ENCODE measurements at places on chromosomes 7 and 10.

DNA sequence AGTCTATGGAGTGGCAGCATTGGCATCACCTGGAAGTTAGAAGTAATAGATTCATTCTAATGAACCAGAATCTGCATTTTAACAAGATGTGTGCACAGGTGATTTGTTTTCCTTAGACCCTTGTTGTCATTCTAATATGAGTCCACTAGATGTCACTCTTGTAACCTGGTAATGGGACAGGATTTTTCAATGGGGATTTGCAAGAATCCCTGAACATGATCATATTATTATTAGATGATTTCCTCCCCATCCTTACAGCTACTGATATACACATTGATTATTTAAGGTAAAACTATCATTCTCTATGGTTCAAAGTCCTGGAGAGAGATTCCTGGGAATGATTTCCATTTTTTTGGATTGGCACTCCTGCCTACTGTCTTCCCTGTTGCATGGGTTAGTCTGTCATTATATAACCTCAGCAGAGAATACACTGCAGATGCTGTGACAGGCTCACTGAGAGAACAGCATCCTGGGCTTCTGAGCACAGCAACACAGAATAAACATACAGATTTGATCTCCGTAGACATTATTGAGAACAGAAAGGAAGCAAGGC, 194.9 kb downstream of the SUGCT start:
- no peak for DNase-seq

DNA sequence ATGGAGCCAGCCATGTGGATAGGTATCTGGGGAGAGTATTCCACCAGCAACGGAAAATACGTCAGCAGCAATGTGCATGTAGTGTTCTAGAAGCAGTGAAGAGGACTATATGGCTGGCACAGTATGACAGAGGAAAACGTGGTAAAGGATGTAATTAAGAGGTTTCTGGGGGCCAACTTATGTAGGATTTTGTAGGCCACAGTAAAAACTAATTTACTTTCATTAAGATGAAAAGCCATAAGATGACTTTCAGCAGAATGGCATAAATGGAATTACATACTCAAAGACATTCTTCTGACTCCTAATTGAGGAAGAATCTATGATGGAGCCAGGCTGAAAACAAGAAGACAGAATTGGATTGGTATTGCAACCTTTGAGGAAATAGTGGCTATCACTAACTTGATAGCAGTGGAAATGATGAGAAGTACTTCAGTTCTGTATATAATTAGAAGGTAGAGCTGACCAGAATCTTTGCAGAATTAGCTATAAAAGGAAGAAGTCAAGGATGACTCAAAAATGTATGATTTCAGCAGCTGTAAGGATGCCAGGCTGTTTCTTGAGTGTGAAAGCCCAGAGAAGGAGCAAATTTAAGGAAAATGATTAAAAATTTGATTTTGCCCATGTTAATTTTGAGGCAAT, 156.7 kb downstream of the MBL2 start:
- DNase-seq: no peak

DNA sequence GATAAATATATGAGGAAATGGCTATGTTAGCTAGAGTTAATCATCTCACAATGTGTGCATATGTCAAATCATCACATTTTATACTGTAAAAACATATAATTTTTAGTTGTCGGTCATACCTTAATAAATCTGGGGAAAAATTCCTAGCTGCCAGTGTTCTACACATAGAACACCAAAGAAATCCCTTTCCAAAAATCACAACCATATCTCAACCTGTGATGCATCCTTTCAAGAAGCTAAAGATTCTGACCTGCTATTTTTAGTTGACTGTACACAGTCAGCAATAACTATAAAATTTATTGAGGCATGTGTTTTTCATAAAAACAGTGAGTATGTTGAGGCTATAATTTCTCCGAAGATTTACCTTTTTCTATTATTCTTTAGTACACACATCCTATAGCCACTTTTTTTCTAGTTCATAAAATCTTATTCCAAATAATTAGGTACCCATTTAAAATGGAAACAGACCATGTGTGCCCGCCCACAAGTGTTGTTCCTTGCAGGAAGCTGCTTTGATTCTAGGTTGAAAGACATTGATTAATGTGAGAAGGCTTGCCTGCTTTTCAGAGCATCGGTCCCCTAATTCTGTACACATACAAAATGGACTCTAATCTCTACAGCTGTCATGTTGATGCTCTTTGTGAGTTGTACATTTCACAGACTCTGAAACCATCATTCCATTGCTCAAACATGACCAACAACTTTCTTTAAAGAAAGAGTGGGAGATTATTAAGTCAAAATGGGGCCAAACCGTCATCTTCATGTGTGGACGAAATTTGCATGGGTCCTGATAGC, 117.5 kb upstream of the LRRN3 start:
- DNase-seq: no peak

- no peak for DNase-seq
Measured at GRCh38 chr10:84538036-84538435, 209.6 kb downstream of the CCSER2 start.

DNA sequence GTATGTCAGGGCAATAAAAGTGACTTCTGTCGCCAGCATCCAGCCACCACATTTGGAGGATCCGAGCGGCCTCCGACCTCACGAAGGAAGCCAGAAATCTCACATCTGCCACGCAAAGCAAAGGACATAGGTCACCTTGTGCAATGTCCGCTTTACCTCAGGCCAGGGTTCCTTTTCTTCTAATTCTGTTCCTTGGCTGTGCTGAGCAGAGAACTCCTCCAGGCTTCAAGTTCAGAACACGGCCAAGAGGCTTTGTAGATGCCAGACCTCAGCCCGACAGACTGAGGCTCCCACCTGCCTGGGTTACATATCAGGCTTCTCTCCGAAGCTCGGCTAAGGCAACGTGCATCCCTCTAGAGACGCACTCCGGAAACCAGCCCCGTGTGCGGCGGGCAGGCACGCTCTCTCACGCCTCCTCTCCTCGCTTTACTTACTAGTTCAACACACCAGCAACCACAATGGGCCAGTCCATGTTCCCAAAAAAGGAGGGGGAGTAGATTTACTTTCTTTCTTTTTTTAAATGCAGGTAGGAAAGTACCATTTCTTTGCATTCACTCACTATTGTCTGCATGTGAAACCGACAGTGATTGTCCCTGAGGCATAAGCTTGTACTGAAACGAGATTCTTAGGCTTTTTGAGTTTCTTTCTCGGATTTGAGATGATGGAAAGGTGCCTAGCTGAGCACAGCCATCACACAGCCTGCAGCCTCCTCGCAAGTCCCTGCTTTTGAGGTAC, 122.4 kb upstream of the AFAP1L2 start:
- DNase-seq: peak; percentile 94

DNA sequence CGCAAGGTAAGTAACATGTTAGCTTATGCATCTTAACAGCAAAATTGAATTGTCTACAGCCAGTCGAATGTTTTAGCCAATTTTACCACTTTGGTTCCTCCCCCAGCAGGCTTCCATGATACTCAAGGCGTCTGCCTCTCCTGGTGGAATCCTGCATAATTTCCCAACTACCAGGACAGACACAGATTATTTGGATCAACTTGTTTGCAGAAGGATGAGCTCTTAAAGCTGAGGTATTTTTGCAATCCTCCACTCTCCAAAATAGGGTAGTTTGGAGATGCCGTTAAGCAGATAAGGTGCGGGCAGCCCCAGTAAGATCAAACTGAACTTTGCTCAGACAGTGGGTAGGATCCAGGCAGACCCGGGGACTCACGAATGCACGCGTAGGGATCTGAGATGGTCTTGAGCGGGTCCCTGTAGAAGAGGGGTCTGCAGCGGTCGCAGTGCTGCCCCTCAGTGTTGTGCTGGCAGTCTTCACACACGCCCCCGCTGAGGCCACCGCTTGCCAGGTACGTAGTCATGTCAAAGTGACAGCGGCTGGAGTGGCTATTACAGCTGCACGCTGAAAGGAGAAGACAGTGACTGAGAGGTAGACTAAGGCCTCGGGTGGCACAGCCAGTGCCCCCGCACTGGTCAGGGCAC, 27.4 kb downstream of the LAMB4 start:
- no peak for DNase-seq

DNA sequence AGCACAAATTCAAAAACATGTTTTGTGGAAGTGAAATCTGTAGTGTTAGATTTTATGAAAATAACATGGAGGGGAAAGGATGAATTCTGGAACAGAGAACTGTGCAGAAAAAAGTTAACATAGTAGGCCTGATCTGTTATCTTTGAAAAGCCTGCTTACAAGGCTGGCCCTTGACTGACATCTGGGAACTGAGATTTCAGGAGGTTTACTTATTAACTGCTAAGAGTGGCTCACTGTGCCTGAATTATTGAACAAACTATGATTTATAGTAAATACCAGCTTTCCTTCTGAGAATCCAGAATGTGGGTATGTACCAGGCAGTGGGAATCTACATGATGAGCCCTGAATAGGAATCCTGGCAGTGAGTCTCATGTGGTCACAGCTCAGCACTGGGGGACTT, 30.5 kb downstream of the NSUN6 start:
- no peak for DNase-seq

DNA sequence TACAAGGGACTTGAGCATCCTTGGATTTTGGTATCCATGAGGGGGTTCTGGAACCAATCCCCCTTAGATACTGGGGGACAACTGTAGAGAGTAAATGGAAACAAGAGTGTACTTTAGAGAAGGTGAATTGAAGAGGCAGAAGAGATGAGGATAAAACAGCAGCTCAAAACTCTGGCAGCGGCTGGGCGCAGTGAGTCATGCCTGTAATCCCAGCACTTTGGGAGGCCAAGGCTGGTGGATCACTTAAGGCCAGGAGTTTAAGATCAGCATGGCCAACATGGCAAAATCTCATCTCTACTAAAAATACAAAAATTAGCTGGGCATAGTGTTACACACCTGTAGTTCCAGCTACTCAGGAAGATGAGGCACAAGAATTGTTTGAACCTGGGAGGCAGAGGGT, 218.7 kb downstream of the GALNT17 start:
- DNase-seq: no peak

- no peak for DNase-seq
Measured at GRCh38 chr7:147759327-147759943, 831.1 kb upstream of the C7orf33 start.

- peak; percentile 48 for DNase-seq
Measured at GRCh38 chr10:11882646-11883375, 59.7 kb downstream of the PROSER2 start.

- no peak for DNase-seq
Measured at GRCh38 chr7:22154143-22154529, 202.8 kb downstream of the RAPGEF5 start.

DNA sequence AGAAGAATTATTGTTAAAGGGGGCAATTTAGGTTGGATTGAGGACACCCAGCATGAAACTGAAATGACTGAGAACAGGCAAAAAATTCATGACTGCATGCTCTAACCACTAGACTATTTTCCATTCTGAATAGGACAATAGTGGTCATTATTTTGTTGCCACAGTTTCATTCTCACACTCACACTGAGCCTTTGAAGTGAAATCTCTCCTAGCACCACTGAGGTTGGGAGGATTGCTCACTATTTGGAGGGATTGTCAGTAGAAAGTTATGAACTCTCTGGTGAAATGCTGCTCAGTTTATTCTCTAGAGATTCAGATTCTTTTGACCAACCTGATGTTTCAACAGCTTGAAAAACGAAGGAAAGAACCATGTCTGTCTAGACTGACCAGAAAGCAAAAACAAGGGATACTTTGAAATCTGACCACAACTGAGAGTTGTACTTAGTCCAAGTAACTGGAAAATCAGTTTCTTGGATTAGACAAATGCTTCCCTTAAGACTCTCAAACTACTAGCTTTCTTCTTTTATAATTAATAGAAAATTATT, 191.2 kb downstream of the DYNC1I1 start:
- no peak for DNase-seq

DNA sequence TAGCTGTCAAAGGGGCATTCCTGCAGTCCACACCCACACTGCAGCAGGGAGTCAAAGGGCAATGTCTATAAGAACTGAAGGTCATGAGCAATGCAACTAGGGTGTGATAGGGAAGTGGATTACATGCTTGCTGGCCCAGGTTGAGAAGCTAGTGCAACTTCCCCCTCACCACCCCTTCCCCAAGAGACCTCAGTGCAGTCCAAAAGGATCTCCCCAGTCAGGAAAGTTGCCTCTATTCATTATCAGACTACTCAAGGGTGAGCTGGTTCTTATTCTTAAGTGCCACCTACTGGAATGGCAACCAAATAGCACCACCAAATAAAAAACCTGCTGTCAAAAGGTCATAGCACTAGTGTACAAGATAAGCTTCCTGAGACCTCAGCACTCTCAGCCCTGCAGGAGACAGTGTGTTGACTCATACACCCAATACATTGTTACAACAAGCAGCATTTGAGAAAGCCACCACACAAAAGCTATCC, 28.2 kb downstream of the MTERF1 start:
- DNase-seq: no peak

DNA sequence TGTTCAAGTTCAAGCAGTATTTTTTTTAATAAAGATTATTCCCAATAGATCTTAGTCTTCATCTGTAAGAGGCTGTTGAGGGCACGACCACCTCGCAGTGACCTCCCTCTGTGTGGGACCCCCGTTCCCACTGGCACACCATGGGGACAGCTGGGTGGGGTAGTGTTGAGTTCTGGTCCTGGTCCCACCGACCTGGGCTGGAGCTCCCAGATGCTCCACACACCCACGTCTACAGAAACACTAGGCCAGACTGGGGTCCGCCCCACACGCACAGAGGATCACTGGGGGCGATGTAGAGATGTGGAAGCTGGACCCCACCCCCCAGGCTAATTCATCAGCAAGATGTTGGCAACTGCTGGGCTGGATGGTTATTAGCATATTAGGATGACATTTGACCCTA, 623.6 kb downstream of the PTPRN2 start:
- DNase-seq: no peak

DNA sequence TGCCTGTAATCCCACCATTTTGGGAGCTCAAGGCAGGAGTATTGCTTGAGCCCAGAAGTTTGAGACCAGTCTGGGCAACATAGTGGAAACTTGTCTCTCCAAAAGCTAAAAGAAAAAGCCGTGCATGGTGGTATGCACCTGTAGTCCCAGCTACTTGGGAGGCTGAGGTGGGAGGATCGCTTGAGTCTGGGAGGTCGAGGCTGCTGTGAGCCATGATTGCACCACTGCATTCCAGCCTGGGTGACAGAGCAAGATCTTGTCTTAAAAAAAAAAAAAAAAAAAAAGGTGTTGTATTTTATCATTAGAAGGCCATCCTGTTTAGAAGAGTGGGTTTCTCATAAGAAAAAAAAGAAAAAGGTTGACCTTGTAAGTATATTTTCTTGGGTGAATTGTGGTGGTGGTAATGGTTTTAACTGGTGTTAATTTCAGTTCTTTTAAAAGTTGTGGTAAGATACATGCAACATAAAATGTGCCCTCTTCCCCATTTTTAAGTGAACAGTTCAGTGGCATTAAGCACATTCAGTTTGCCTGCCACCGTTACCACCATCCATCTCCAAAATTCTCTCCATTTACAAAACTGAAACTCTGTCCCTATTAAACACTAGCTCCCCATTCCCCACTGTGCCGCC, 34.7 kb downstream of the GRIFIN start:
- no peak for DNase-seq

All from T-helper 2 cell (primary cell).